ENCODE measurements at places on chromosomes 4 and X.

GRCh38 chrX:133353233-133353632 lies 62.1 kb downstream of the GPC4 start:
- DNase-seq = no peak

DNA sequence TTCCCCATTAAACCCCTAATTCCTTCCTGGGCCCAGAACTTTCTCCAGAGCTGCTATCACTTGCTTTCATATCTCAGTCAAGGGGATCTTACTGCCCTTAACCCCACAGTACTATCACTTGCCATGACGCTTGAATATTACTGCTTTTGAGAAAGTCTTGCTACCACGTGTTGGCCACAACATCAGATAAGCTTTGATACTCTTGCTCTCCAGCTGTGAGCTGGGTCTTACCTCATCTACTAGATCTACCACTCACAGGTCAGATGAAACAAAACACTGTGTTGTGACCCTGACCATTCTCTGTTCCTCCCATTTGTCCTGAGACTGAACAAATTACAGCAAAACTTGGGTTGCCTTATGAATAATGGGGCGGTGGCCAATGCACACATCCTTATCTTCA lies 12.1 kb upstream of the TAPT1 start:
- no peak for DNase-seq

GRCh38 chrX:140040386-140040785 lies 75.1 kb upstream of the CXorf66 start:
- no peak for DNase-seq

- DNase-seq = no peak
These were observed at the start of gene QRFPR for GRCh38 chr4:121380776-121381462. Gene QRFPR, minus strand, starts transcription at chr4:121381018. Its CDS starts 371 bp downstream, at chr4:121380647.

GRCh38 chr4:56147371-56147770 lies 198.6 kb downstream of the CEP135 start:
- no peak for DNase-seq

DNA sequence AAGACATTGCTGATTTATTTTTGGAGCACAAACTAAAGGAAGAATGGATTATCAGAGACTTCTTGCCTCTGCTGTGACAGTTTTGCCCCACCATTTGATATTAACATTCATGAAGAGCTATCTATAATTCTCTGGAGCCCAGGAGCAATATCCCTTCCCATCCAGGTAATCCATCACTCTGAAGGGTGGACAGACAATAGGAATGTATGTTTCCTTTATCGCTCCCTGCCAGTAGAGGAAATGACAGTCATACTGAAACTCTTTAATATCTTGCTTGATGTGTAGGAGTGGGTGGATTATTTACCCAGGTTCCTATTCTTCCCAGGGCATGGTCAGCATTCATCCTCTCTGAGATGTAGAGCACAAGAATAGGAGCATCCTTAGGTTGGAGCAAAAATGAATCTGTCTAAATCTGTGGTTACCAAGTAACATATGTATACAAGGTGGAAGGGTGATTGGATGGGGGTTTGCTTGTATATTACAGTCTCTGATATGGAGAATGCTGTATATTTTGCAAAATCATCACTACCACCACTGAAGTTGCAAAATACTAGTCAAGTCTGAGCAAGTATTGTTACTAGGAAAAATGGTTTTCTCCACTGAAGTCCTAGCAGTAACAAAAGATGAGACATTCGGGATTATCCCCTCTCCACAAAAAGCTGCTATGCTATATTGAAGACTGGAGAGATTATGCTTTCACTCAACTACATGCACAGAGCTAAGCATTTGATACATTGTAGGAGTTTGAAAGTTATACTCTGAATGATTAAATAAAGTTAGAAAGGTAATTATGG lies 151.6 kb downstream of the CBLL2 start:
- no peak for DNase-seq

DNA sequence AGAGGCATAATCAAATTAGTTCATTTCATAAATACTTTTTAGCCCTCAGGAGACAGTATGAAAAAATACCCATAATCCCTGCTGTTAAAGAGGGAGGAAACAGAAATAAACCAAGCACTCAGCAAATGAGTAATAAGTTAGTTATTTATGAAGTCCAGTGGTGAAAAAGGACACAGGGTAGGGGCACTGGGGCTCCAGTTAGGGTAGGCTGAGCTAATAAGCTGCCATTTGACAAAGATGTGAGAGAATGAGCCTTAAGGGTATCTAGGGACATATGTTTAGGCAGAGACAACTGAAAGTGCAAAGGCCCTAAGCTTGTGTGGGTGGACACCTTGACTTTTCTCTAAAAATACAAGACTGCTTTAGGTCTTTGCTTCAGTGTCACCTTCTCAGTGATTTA lies 94.4 kb downstream of the IL15 start:
- no peak for DNase-seq

- DNase-seq = no peak
These were observed 40.0 kb downstream of the CRLF2 start for GRCh38 chrX:1172496-1172895.
